ENCODE measurements at places on chromosomes 11 and 22.

DNA sequence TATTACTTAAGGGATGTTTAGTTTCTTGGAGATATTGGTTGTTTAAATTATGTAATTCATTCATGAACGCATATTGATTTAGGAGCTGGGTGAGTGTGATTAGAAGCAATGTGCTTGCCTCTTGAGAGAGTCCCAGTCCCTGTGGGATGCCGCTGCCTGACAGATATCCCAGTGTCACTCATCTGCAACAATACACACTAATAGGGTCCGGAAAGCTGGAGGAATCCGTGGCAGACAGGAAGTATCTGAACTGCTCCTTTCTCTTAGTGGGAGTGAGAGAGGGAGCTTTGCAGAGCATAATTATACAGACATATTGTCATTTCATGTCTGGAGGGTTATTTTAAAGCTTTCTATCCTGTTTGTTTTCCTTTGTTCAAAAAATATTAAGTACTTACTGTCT, 17.4 kb downstream of the AMOTL1 start:
- DNase-seq: no peak

GRCh38 chr11:362642-363442, 6.5 kb upstream of the B4GALNT4 start:
- no peak for DNase-seq

- DNase-seq: no peak
These were observed 859 bp upstream of the FGF19 start for GRCh38 chr11:69704508-69705253.

- DNase-seq: peak; percentile 62
These were observed 38.6 kb upstream of the BMAL1 start for GRCh38 chr11:13238879-13239514.

DNA sequence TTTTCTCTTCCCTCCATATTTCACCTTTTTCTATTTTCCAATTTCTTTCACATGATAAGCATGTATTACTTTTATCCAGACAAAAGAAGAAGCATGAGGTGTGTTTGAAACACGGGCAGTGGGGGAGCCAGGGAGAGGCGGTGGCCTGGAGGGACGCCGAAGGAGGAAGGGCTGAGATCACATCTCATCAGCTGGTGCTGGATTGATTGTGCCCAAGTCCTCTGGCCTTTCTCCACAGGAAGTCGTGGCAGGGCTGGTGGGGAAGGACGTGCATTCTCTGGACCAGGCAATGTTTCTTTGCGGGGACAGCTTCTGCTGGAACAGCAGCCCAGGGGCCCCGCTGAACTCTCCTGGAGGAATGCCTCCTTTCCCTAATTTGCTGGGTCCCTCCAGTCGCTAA, 82.9 kb downstream of the MIAT start:
- DNase-seq: no peak

DNA sequence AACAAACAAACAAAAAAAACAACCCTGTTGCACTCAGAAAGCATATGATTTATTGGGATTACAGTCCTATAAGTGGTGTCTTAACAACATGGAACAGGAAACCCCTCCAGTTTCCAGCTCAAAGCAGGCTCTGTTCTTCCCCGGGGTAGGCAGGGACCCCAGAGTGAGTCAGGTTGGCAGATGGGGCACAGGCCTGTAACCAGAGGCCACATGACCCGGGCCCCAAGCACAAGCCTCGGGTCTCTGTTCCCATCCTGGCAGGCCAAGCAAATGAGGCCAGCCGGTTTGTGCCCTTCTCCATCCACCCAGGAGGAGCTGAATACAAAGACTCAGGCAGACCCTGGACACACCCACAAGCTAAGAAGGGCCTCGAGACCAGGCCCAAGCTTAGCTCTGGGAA, 75.8 kb downstream of the NAT10 start:
- no peak for DNase-seq

Measured in fibroblast of mammary gland (primary cell).